WERI-Rb-1 (cell line): ENCODE measurements at places on chromosomes 5 and 9.

- no peak for DNase-seq
These were observed 94.3 kb upstream of the IL7R start for GRCh38 chr5:35762368-35762767.

DNA sequence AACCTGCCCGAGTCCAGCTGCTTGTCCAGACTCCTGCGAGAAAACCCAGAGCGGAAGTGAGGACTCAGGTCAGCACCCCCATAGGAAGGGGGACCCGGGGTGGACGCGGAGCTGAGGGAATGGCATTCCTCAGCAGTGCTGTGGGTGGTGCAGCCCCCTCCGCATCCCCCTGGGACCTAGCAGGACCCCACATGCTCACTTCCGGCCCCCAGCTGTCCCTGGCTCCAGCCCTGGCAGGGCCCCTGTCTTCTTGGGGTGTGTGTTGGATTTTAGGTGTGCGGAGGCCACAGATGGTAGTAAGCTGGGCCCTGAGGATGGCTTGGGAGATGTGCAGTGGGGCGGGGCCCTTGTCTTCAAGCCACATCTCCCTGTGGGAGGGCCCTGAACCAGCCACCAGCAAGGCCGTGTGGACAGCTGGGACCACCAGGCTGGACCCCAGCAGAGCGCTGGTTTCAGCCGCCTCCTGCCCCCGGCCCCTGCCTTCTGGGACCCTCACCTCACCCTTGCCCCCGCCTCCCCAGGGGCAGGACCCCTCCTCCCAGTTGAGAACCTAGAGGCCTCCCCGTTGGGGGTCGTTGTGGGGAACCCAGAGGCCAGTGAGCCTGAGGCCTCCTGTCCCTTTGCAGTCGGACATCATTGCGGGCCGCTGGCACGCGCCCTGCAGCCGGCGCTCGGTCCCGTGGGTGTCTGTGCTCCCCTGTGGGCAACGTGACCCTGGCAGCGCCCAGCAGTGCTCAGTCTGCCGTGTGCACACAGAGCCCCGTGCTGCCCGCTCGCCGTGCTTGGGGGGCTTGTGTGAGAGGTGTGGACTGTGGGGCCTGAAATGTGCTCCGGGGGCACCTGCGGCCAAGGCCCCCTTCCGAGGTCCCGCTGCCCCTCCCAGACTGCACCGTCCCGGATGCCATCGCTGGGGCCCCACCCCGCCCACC lies 10.8 kb upstream of the SLC9A3 start:
- no peak for DNase-seq

DNA sequence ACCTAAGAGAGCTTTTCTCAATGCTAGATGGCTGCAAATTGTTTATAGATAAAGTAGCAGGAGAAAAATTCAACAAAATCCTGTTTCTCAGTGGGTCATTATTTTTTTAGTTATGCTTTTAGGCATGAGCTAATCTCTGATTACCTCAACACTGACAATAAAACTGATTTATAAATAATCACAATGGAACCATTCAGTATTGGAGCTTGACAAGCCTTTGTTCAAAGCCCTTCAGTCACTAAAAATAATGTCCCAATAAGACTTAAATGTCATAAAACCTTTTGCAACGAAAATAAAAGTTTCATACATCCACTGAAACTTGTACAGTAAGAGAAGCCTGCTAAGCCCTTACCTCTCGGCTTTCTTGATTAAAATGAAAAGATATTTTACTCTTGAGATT lies 27.2 kb downstream of the PTPDC1 start:
- no peak for DNase-seq

- DNase-seq = no peak
These were observed 125.0 kb downstream of the DTWD2 start for GRCh38 chr5:118863345-118863744.

DNA sequence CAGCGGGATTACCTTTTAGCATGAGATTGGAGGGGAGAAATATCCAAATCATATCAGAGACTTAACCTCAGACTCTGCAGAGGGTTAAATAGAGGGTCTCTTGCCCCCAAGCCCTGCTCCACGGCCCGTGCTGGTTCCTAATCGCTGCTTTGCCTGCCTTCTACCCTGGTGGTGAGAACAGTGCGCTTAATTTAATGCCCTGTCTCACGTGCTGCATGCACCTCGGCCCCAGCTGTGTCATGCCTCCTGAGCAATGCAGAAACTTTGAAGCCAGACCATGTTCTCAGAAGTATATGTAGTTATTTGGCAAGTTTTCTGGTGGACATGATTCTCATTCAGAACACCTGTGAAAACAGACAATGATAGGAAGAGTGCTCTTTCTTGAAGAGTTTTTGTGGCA lies 1.4 kb downstream of the OTULIN start:
- peak; percentile 24 for DNase-seq

DNA sequence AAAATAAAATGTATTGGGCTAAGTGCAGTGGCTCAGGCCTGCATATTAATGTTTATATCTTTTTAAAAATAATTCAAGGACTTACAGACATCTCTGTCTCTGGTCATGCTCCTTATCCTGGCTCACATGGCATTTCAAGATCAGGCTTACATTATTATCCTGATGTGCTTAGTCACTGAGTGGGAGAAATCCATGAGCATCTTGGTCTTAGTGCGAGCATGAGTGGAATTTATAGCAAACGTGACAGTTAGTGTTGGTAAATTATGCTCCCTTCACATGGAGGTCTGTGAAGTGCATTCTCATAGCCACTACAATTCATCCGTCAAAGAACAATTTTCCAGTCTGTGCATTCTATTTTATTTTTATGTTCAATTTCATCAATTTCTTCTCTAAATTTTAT lies 237.8 kb upstream of the EDIL3 start:
- DNase-seq = no peak

DNA sequence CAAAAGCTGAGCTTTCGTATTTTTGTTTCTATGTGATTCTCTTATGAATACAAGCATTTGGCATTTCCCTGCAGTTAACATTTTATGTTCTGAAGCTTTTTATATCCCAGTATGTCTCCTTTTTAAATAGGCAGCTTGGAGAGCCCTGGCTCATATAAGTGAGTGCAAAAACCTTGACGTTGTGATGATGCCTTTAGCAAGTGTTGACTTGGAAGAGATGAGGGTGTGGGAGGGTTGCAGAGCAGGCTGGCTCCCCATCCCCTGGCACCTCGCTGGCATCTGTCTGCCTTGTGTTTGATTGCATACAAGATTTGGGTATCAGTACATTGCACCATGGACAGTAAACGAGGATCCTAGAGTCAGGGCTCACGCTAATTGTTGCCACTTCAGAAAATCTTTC lies 42.1 kb upstream of the DIRAS2 start:
- DNase-seq = no peak

DNA sequence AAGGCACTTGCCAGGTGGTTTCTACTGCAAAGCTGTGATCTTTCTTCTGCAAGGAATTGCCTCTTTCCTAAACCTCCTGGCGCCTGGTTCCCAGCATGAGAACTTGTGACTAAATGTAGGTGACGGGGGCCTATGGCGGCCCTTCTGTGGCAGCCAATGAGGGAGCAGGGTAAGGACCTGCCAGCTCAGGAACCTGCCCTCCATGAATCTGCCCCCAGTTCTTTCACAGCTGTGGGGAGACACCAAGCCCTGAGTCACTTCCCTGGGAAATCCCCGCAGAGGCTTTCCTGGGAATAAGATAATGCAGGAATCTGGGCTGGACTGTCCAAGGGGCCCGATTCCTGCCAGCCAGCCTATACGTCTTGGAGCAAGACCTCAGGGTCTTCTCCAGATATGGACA lies 56.7 kb upstream of the CTNNA1 start:
- DNase-seq = peak; percentile 33

GRCh38 chr5:88677376-88677895 lies 205.5 kb downstream of the MEF2C start:
- no peak for DNase-seq

GRCh38 chr5:179834120-179834519 lies 13.4 kb downstream of the SQSTM1 start:
- no peak for DNase-seq

DNA sequence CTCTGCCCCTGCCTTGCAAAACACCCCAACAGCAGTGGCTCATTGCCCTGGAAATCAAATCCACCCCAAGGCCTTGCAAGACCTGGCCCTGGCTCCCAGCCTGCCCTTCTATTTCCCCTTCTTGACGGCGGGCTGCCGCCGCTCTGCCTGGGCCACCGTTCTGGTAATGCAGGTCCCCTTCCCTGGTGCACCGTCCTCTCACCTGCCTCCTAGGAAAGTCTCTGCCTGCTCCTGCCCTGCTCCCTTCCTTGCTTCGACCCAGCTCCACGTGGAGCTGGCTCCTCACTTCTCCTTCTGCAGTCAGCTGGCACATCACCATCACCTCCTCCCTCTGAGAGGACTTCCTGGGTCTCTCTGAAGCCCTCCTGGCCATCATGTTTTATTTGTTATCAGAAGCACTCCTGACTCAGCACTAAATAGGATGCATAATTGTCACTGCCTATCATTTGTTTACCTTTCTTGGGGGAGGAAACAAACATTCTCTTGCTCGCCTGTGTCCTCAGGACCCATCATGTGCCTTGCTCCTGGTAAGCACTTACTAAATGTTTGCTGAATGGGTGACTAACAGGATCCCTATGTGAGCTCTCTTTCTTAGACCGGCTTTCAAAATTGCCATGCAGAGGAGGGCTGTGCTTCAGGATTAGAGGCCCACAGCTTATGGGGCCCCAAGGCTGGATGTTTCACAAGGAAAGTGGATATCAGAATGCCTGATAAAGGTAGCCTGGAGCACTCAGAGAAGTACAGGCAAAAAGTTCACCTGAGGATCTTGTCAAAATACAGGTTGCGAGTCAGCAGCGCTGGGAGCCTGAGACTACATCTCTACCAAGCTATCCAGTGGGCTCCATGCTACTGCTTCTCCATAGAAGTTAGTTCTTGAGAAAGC lies 19.6 kb upstream of the C5orf47 start:
- peak; percentile 60 for DNase-seq

- peak; percentile 94 for DNase-seq
These were observed 209.2 kb downstream of the DIRAS2 start for GRCh38 chr9:90433398-90433941.

GRCh38 chr9:73173557-73174329 lies 22.1 kb downstream of the ANXA1 start:
- DNase-seq = no peak

- DNase-seq = no peak
These were observed 19.0 kb downstream of the ABL1 start for GRCh38 chr9:130854092-130854491.

- DNase-seq = no peak
These were observed 47.1 kb downstream of the ABLIM3 start for GRCh38 chr5:149188383-149188782.

DNA sequence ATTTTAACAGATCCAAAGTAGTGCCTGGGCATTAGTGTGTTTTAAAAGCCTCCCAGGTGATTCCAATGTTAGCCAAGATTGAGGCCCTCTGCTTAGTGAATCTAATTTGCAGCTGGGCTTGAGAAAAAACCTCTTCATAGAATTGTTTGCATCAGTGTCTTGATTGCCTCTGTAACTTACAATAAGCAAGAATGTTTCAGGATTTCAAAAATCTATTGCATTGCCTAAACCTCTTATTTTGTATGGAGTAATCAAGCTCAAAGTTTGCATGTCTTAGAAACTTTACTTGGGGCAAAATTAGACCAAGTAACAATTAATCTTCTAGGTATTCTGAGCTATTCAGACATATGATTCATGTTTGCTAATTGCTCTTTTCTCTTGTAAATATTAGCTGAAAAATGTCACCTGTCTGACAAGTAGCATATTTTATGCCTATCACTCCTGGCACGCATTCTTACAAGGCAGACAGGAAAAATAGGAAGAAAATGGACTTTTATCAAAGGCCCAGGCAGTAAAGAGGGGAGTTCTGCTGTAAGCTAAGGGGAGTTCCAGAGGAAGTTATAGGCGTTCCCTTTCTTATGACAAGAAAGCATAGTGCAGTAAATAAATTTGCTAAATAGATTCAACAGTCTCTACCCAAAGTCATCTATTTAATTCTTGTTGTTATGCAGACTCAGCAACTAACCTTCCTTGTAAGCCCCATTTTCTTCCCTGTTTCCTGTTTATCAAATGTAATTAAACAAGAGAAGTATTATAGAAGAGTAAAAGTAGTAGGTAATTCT lies 21.0 kb downstream of the PDCD1LG2 start:
- DNase-seq = no peak

DNA sequence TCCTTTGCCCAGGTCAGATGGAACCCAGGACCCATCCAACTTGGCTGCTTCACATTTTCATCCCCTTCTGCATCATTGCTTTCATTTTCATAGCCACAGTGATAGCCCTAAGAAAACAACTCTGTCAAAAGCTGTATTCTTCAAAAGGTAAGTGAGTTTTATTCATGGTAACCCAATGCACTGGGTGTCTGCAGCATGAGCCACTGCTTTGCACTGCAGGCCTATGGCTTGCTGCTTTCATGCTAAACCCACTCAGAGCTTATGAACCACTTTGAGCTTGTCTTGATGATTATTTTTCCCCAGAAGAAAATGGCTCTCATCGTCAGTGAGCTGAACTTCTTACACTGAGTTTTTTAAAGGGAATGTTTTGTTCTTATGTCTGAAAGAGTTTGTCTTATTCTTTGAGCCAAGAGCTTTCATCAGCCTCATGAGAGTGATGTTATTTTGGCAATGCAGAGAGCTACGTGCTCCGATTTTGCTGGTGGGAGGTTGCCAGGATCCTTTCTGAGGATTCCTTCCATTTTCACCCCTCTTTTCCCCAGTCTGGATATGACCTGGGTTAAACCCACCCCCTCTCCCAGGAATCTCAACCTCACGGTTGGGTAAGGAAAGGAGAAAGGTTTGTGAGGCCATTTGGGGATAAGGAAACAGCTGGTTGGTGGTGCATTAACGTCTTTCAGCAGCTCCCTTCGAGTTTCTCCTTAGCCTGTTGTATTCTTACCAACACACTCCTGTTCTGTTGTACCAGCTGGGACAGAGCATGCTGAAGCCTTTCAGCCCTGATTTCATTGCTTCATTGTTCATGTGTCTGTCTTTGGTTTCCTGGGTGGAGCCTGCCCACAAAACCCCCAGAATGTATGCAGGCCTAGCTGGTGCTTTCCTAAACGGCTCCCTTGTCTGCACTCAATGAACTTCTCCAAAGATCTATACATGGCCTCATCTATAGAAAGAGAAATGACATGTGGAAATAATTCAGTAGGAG lies 47.6 kb downstream of the PDCD1LG2 start:
- DNase-seq = no peak

GRCh38 chr5:74209571-74209970 lies 431.0 kb downstream of the ENC1 start:
- no peak for DNase-seq

GRCh38 chr9:113514061-113514460 lies 50.5 kb downstream of the RGS3 start:
- no peak for DNase-seq

DNA sequence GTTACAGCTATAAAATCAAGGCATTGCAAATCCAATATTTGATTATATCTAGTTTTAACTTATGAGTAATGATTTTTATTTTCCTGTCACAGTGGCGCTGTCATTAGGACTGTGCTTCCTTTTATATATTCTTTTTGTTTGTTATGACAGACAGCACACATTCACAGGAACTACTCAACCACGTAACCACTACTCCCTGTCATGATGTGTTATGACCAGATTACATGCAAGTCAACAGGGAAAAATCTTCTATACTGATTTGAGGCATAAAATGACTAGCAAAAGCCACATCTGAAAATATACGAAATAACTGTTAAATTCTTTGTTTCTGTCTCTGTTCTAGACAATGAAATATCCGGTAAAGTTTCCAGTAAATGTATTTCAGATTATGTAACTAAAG lies 25.4 kb downstream of the SREK1 start:
- no peak for DNase-seq

GRCh38 chr9:94870793-94871558 lies 144.5 kb downstream of the AOPEP start:
- no peak for DNase-seq

- DNase-seq = no peak
These were observed 16.0 kb upstream of the ACOT12 start for GRCh38 chr5:81409896-81410295.

GRCh38 chr9:135370411-135371375 lies 108.9 kb upstream of the PPP1R26 start:
- DNase-seq = no peak

- peak; percentile 81 for DNase-seq
These were observed at the start of gene SLC22A5 for GRCh38 chr5:132369474-132370180. Gene SLC22A5, plus strand, starts transcription at chr5:132369710. Its CDS starts 263 bp downstream, at chr5:132369973.
